ENCODE measurements at places on chromosomes 6 and 20.

DNA sequence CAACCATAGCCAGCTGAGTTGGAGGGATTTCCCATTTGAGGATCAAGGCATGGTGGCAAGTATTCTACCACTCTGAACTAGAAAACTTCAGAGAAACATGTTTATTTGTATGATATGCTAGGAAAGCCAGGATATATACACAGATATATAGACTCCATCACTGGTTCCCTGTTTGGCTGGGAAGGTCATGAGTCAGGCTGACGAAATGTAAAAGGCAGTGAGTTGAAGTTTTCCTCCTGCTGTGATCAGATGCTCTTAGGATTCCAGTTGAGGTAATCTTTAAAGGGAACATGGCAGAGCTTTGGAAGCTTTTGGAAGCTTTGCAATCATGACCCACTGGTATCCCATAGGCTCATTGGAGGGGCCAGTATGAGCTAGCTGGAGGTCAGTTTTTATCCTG is 1369.1 kb downstream of the EPHA7 start:
- DNase-seq = no peak

DNA sequence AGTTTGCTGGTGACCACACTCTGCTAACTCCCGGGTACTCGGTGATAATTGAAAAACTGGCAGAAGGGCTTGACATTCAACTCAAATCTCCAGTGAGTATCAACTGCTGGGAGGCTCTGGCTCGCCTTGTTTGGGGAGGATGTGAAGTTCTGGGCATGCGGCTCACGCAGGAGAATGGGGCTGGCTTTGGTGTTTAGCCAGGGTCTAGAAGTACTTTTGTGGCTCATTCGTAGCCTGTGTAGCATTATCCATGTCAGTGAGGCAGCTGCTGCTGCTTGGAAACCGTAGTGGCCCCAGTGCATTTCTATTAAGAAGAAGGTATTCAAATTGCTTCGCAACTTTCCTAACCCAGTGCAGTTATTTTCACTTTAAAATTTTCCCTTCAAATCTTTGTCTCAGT is 52.2 kb downstream of the KDM1B start:
- DNase-seq = peak; percentile 23

GRCh38 chr6:48113130-48113529 is 2.1 kb upstream of the PTCHD4 start:
- no peak for DNase-seq

DNA sequence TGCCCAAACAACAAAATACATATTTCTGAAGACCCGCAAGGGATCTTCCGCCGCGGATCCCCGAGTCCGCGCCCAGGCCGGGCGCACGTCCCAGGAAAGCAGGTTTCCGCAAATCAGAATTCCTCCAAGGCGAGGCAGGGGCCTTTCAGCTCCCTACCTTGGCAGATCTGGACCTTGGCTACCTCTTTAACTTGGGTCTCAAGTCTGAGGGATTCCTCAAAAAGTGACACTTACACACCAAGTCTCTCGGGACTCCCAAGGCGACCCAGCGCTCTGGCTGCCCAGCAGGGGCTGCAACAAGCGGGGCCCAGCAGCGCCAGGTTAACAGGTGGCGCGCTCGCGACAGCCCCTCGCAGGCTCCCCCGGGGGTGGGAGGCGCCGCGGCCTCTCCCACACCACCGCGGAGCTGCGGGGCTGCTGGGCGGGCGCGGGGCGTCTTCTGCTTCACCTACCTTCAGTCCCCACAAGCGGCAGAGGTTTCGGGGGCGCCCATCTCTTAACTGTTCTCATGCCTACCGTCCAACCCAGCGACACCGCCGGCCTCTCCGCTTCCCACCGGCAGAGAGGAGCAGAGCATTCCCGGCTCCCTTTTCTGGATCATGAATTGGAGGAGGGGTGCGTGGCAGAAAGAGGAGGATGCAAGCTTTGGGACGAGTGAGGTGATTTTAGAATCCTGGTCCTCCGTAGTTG is 414 bp downstream of the SIM1 start:
- no peak for DNase-seq

DNA sequence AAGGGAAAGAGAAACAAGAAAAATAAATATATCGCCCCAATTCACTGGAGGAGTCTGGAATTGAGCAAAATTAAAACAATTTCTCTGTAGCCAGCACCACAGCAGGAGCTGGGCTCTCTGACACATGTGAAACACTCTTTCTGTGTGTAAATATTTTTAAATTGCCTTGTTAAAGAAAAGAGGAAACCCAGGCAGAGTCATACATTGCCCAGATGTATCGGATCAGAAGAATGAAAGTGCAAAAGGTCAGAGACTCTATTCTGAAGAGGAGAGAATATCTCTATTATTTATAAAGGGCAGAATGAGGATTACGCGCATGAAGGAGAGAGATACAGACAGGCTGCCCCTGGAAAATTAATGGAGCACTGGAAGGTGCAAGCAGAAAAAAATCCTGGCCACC is 127.0 kb upstream of the MAN1A1 start:
- no peak for DNase-seq

DNA sequence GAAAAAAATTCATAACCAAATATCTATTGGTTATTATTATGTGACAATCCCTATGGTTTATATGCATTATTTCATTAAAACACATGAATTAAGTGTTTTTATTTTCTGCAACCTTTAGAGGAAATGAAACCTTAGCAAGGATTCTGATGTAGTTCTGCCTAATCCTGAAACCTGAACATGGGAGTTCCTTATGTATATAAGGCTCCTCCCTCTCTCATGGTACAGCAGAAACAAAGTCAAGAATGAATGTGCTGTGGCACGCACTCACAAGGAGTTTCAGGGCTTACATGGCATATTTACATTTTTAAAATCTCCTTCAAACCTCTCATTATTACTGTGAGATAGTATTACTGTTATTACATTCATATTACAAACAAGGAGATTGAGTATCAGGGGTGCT is 426.4 kb upstream of the CITED2 start:
- DNase-seq = no peak

DNA sequence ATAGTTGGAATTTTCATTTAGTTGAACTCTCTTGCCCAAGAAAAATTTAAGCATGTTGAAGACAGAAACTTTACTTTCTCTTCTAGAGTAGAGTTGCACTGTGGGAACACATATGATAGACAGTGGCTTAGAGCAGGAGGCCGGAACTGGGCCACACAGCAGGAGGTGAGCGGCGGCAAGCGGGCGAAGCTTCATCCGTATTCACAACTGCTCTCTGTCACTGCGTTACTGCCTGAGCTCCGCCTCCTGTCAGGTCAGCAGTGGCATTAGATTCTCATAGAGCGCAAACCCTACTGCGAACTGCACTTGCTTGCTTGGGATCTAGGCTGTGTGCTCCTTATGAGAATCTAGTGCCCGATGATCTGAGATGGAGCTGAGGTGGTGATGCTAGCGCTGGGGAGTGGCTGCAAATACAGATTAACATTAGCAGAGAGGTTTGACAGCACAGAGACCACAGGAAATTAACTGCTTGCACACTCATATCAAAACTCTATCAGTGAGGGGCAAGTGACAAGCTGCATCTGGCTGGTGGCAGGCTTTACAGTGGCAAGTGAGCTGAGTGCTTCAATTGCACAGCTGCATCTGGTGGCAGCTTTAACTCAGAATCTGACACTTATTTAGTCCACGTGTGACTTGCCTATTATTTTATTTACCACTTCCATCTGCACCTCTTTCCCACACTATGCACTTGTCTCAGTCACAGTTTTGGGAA is 174.9 kb upstream of the C6orf118 start:
- no peak for DNase-seq

- DNase-seq = no peak
Observed at GRCh38 chr6:87900160-87900698, 147.4 kb upstream of the SPACA1 start.

GRCh38 chr20:43838703-43839060 is 76.0 kb upstream of the TOX2 start:
- DNase-seq = no peak

GRCh38 chr6:30814146-30815040 is 69.9 kb upstream of the DDR1 start:
- DNase-seq = no peak

DNA sequence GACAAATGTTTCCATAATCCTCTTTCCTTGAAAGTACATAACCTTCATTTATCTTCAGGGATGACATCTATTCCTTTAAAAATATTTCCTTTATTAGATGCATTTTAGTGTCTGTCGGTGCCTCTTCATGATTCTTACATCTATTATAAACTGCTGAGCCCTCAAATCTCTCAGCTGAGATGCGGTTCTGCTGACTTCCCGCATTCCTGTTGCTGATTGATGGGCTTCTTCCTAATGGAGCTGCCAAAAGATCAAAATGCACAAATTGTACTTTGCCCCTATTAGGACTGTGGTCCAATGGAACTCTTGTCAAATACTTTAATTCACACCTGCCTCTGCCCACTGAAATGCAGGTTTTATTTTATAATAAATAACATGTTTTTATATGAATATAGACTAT is 78.7 kb upstream of the SAMD5 start:
- DNase-seq = no peak

DNA sequence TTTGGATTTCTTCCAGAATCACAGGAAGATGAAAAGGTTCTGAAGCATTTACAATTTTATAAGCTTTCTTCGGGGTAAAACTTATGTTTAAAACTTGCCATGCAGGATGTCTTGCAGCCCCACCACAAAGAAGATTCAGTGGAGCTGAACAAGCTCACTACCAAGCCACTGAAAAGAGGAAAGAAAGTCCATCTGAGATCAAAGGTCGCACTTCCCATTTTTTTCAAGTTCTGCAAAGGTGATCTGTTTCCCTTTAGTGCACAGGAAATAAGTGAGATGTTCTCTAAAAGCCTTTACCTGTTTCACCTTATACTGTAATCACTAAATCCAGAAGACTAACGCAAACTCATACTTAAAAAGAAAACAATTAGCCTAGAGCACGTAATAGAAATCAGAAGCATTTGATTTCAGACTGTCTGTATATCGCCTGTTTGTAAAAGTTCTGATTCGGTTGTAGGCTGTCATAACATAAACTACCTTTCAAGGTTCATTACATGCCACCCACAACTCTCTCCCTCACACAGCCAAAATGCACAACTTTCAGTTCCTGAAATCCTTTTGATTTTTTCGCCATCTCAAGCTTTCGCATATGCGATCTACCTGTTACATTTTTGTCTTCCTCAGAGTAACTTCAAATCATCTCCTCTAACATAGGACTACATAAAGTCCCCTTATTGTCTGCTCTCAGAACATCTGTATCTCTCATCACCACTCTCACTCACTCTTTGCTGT is 1.8 kb downstream of the ECHDC1 start:
- no peak for DNase-seq

DNA sequence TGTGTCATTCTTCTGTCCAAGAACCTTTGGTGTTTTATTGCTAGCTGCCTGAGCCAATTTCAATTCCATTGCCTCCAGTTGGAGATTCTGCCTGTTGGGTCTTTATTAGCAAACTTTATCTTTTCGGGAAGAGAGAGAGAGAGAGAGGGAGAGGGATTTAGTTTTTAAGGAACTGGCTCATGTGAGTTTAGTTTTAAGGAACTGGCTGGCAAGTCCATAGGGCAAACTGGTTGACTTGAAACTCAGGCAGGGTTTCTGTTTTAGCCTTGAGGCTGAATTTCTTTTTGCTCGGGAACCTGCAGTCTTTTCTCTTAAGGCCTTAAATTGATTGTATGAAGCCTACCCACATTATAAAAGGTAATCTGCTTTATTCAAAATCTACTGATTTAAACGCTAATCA is 23.0 kb downstream of the BCKDHB start:
- DNase-seq = no peak

- peak; percentile 65 for DNase-seq
Observed at GRCh38 chr20:58309591-58310290, at the start of gene RAB22A. Gene RAB22A (plus strand): TSS chr20:58309715. CDS start chr20:58309977, 262 bp downstream.

DNA sequence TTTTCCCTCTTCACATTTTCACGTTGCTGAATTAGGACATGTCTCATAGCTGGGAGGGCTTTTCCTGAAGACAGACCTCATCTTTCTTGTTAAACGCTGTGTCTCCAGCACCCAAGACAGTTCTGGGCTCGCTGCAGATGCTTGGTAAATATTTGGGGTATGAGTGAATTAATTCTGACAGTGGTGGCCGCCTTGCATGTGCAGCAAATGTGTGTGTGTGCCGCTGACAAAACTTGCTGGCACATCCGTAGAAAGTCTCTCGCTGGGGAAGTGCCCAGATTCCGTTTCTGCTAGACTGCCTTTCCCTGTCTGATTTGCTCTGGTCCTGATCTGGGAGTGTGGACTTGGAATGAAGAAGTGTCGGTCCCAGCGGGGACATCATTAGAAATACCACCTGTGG is 48.2 kb upstream of the ZNFX1 start:
- DNase-seq = no peak

GRCh38 chr20:12014276-12014675 is 96.6 kb downstream of the BTBD3 start:
- no peak for DNase-seq

Measured in NCI-H187 (cell line).